ENCODE measurements at places on chromosomes 5 and 9. TPM values are rescaled to one million over a fixed set of nuclear protein-coding genes. Genes with fewer than 3 reads are reported as not detected.

GRCh38 chr9:85716031-85716877, 25.5 kb downstream of the AGTPBP1 start:
- no peak for DNase-seq

Gene EGFLAM
- 15.2 TPM for total RNA-seq

- no peak for DNase-seq
Observed at GRCh38 chr9:110143485-110143884, 64.5 kb downstream of the C9orf152 start.

DNA sequence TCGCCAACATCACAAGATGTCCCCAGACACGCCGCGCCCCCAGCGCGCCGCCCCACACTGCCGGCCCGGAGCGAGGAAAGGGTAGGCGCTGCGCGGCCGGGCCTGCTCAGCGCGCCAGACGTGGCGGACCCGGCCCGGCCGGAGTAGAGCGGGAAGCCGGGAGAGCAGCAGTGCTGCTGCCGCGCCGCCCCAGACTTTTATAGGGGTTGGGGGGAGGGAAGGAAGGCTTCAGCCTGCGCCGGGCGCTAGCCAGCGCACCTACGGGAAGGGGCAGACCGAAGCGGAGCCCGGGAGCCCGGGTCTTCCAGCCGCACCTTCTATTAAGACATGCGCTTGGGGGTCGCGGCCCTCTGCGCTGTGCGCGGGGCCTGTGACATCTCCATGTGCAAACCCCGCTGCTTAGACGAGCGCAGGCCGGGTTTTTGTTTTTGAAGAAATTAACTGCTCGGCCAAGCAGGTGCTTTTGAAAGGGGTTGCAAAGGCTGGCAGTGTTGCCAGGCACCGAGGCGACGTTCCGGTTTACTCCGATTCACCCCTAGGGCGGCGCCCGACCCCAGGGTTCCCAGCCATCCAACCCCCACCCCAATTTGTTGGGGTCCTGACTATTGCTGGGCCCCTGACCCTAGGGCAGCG, 353 bp upstream of the PAX5 start:
- no peak for DNase-seq

DNA sequence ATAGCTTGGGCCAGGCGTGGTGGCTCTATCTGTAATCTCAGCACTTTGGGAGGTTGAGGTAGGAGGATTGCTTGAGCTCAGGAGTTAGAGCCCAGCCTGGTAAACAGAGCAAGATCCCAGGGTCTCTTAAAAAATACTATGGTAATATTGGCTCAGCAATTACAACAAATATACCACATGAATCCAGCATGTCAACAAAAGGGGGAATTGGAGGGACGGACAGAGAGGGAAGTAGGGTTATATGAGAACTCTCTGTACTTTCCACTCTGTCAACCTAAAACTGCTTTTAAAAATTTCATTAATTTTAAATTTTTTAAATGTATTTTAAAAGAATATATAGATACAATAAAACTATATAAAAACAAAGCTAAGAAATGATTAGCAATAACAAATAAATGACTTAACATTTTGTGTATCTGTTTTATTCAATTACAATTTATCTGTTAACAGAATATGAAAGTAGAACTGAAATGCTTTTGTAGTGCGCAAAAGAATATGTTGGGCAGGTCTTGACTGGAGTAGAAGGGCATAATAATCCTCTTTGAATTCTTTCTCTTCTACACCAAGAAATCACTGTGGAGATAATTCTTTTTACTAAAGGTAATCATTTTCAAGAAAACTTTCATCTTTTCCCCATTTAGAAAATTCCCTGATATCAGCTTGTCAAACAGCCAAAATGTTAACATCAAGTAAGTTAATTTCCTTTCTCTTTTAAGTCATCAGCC, 12.9 kb upstream of the CDC42SE2 start:
- no peak for DNase-seq

Gene TERT
- not detected for total RNA-seq

Gene GKAP1
- 4.4 TPM for total RNA-seq

DNA sequence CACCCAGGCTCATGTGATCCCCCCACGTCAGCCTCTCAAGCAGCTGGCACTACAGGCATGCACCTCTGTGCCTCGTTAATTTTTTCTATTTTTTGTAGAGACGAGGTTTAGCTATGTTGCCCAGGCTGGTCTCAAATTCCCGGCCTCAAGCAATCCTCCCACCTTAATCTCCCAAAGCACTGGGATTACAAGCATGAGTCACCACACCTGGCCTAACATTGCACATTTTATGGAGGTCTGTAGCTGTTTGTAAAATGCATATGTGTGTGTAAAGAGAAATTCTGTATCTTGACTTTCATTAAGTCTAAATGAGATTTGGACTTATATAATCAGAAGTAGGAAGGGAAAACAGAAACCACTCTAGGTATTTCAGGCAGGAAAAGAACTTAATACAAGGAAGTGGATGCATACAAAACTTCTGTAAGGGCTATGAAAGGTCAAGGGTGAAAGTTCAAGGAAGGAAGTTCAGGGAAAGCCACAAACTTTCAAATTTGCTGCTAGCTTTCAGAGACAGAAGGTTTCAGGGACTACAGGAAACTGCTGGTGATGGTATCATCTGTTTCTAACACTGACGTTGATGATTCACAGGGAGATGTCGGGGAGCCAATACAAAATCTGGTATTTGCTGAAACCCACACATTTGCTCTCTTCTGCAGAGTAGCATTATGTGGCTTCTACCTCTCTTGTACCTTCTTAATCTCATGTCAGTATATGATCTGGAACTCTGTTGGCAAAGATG, 209.4 kb downstream of the PIK3R1 start:
- DNase-seq, result no peak

GRCh38 chr5:156685481-156685880, 164.6 kb upstream of the PPP1R2B start:
- DNase-seq, result no peak

- no peak for DNase-seq
Observed at GRCh38 chr5:156328161-156328560, 1.2 kb downstream of the SGCD start.

- DNase-seq, result no peak
Observed at GRCh38 chr9:30058463-30058862, 2326.0 kb upstream of the ACO1 start.

- no peak for DNase-seq
Observed at GRCh38 chr5:121273833-121274433, 577.7 kb upstream of the FTMT start.

Data from vagina (tissue), 2 donors.